ENCODE measurements at places on chromosomes 11 and 22.

DNA sequence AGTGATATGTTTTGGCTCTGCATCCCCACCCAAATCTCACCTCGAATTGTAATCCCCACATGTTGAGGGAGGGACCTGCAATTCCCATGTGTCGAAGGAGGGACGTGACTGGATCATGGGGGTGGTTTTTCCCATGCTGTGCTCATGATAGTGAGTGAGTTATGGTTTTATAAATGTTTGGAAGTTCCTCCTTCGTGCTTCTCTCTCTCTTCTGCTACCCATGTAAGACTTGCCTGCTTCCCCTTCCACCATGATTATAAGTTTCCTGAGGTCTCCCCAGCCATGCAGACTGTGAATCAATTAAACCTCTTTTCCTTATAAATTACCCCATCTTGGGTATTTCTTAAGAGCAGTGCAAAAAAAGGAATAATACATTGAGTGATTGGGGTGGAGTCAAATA, 7.3 kb upstream of the CEP295 start:
- DNase-seq: no peak

DNA sequence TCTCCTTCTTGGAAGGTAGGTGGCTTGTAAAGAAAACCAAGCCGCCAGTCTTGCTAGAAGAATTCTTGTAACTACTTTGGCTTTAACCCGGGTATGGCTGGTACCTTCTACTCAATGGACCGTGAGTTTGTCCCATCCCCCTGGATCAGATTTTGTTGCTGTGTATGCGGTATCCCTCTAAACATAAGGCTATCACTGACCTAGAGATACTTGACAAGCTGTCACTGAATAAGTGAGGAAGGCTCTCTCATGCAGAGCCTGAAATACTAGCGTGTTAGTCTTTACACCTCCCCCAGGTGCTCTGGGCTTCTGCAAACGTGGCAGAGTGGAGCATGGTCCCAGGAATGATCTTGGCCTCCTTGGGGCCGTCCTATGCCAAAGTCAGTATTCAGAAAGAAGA, 34.5 kb downstream of the GLB1L2 start:
- no peak for DNase-seq

- no peak for DNase-seq
Observed at GRCh38 chr11:103904324-103904667, 132.1 kb upstream of the DDI1 start.

GRCh38 chr22:26461188-26461810, 22.3 kb downstream of the HPS4 start:
- DNase-seq: no peak

GRCh38 chr11:62402226-62402959, 16.4 kb upstream of the SCGB1A1 start:
- no peak for DNase-seq

DNA sequence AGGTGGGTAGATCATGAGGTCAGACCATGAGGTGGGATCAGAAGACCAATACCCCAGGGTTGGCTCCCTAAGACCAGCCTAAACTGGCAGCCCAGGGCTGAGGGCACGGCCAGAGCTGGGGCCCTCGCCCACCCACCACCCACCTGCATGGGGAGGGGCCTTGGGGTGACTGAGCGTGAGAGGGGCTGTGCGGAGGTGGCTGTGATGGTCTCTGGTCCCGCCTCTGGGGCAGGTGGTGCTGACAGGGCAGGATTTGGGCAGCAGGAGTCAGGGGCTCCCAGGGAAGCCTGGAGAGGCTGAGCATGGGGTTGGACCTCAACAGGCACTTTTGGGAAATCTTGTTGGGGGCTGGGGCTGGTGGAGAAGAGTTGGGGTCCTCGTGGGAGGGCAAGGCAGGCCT, 39.8 kb upstream of the MUC5AC start:
- no peak for DNase-seq

GRCh38 chr11:114395736-114396135, 4.6 kb downstream of the C11orf71 start:
- no peak for DNase-seq

- DNase-seq: no peak
Observed at GRCh38 chr11:87892291-87892690, 283.0 kb downstream of the RAB38 start.

DNA sequence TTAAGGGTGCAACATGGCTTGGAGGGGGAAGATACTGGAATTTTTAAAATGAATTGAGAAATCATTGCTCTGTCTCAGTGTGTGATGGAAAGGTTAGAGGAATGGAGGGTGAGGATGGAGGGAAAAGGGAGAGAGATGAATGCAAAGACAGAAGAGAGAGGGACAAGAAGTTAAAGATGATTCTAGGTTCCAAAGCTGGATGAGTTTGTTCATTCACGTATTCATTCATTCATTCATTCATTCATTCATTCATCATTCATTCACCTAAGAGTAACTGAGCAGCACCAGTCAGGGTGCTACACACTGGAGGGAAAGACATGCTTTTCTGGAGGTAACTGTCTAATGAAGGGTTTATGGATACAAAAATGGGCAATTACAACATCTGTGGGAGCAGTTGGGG, 209.2 kb downstream of the GRIK4 start:
- no peak for DNase-seq

- no peak for DNase-seq
Observed at GRCh38 chr11:70671083-70671482, 272.8 kb downstream of the CTTN start.

GRCh38 chr11:83051760-83052671, 19.7 kb downstream of the RAB30 start:
- DNase-seq: peak; percentile 31

GRCh38 chr11:66691311-66691980, 13.8 kb upstream of the RBM4B start:
- no peak for DNase-seq

DNA sequence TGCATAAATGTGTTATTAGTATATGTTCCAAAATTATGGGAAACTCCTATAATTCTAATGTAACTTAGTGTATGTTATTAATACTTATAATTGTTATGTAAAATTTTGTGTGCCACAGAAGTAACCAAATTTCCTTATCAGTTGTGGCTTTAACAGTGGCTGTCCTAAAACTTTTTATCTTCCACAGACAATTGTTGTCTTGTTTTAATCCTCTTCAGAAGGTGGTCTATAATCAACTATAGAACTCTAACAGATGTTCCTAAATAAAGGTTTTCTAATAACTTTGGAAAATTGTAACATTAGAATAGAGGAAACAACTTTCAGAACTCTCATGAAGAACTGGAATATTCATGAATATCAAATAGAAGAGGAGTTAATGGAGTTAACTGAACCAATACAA, 44.4 kb upstream of the DBX1 start:
- DNase-seq: no peak

DNA sequence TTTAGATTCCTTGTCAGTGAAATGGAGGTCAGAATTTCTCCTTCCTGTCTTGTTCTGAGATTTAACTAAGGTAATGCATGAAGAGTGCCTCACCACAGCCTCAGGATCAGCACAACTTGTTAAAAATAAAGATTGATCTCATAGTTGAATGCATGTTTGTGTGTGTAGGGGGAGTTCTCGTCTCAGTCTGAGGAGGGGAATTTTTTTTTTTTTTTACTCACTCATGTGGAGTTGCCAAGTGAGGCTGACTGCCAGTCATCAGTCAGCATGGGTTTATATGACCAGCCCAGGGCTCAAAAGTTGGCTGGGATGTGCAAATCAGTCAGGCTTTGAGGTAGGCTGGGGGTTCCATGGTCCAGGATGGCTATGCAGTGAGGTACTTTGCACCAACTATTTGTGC, 113.2 kb downstream of the FANCF start:
- no peak for DNase-seq

DNA sequence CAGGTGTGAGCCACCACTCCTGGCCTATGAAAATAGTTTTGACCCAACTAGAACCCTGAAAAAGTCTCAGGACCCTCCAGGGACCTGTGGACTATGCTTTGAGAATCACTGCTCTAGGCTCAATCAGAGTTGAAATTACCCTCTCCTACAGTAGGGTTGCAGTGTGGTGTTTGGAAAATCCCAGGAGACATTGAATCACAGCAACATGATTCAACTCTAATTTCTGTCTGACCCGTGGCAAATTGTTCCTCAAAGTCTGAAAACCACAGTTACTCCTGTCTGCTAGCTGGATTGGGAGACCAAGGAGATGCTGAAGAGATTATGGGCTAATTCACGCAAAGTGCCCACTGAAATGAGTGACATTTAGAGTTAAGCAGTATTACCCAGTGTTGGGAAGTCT, 5.4 kb upstream of the MTMR3 start:
- DNase-seq: no peak

DNA sequence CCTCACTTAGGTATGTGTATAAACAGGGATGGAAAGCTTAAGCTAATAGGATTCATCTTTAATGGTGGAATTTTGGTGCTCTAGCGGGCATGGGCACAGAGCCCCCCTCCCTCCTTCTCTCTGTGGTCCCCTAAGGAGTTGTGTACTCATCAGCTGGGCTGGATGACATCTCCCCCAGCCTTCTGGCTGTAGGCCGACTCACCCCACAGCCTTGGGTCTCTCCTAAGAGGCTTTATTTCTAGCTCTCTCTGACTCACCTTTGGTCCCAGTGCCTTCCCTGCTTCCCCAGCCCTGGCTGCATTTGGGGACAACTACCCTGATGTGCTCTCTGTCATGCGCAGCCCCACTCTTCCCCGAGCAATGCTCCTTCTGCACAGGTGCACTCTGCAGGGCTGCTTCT, 26.9 kb downstream of the SLC6A5 start:
- no peak for DNase-seq

Measured in T1000 (cell line).